ENCODE measurements at places on chromosomes 5 and 9. TPM values are rescaled to one million over a fixed set of nuclear protein-coding genes. Genes with fewer than 3 reads are reported as not detected.
A peak's percentile ranks its signal among the peaks of the same experiment; 100 is the strongest.

Gene JAKMIP2
- total RNA-seq = 6.1 TPM

GRCh38 chr9:123005964-123006363, 27.5 kb upstream of the GPR21 start:
- H3K4me1 ChIP-seq = no peaks in the 10 kb centered on the region
- H3K4me3 ChIP-seq = no peak overlapping the region
- peaks cover 7% of the 10 kb centered on the region for H3K36me3 ChIP-seq
- H3K27me3 ChIP-seq = no peaks in the 10 kb centered on the region

Gene PCDHGA3
- total RNA-seq = 0.15 TPM

GRCh38 chr9:82920154-82920553, 142.8 kb downstream of the RASEF start:
- no peak for DNase-seq
- H3K4me1 ChIP-seq = no peaks in the 10 kb centered on the region
- H3K36me3 ChIP-seq = no peaks in the 10 kb centered on the region
- no peak overlapping the region for H3K4me3 ChIP-seq

Gene PCA3
- total RNA-seq = not detected

Gene LCN6
- total RNA-seq = not detected

DNA sequence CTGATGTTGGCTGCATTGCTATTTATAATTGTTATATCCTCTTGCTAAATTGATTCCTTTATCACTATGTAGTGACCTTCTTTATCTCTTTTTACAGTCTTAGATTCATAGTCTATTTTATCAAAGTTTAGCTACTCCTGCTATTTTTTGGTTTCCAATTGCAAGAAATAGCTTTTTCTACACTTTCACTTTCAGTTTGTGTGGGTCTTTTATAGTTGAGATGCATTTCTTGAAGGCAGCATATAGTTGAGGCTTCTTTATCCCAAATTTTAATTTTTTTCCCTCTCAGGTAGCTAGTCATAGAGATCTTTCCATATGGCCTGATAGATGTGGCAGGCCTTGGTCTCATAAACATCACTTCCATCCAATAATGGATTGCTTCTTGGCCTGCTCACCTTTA, 228.5 kb downstream of the COMMD10 start:
- H3K27ac ChIP-seq = peak overlapping the region; percentile 57
- peaks cover 6% of the 10 kb centered on the region for H3K4me1 ChIP-seq
- H3K36me3 ChIP-seq = peaks cover 26% of the 10 kb centered on the region
- DNase-seq = no peak
- no peaks in the 10 kb centered on the region for H3K27me3 ChIP-seq
- peak overlapping the region; percentile 32 for H3K4me3 ChIP-seq

DNA sequence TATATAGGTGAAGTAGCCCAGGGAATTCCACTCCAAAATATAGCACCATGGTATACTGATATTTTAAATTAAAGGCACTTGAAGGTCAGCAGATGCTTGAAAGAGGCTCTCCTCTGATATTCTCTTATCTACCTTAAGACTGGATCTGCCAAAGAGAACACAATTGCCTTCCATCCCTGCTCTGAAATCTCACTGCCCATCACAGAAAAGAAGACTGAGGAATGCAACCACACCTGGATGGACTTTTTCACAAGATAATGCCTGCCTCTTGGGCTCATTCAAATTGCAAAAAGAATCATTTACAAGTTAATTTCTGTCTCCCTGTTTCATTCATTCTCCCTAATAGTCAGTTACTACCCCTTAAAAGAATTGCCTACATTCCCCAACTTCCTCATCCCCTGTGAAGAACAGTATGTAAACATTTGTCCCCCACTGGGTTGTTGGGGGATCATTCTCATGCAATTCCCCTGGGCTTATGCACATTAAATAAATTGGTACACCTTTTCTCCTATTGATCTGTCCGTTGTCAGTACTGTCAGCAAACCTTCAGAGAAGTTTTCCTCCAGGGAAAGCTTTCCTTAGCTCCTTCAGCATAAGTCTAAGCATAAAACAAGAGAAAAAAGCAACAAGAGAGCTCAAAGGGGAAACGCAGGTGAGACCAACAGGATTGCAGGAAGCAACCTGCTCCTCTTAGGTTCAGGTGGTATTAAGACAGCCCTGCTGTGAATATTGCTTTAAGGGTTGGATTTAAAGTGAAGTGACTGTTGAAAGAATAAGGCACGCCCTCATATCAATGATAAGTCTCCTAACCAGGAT, 171.4 kb upstream of the SLC30A5 start:
- no peak for DNase-seq
- H3K4me3 ChIP-seq = no peak overlapping the region
- H3K27me3 ChIP-seq = peaks cover 2% of the 10 kb centered on the region
- H3K36me3 ChIP-seq = no peaks in the 10 kb centered on the region
- no peaks in the 10 kb centered on the region for H3K4me1 ChIP-seq
- H3K27ac ChIP-seq = no peak overlapping the region

GRCh38 chr5:168734620-168735300, 155.6 kb upstream of the PANK3 start:
- peak; percentile 31 for DNase-seq
- H3K4me3 ChIP-seq = no peak overlapping the region
- H3K27me3 ChIP-seq = peaks cover 15% of the 10 kb centered on the region
- no peaks in the 10 kb centered on the region for H3K36me3 ChIP-seq
- no peak overlapping the region for H3K27ac ChIP-seq

GRCh38 chr9:99030092-99030511, 74.8 kb upstream of the TGFBR1 start:
- H3K27me3 ChIP-seq = no peaks in the 10 kb centered on the region
- H3K4me1 ChIP-seq = peaks cover 34% of the 10 kb centered on the region
- no peak overlapping the region for H3K4me3 ChIP-seq
- no peak overlapping the region for H3K27ac ChIP-seq
- H3K36me3 ChIP-seq = peaks cover 2% of the 10 kb centered on the region
- no peak for DNase-seq

GRCh38 chr9:88936132-88936531, 55.1 kb upstream of the S1PR3 start:
- no peak overlapping the region for H3K4me3 ChIP-seq
- peaks cover 13% of the 10 kb centered on the region for H3K27me3 ChIP-seq
- H3K4me1 ChIP-seq = no peaks in the 10 kb centered on the region
- DNase-seq = no peak
- no peak overlapping the region for H3K27ac ChIP-seq

- H3K36me3 ChIP-seq = no peaks in the 10 kb centered on the region
- peak; percentile 46 for DNase-seq
- H3K4me1 ChIP-seq = peaks cover 11% of the 10 kb centered on the region
- peaks cover 45% of the 10 kb centered on the region for H3K27me3 ChIP-seq
- H3K27ac ChIP-seq = no peak overlapping the region
Measured at GRCh38 chr9:89923961-89924504, 319.2 kb downstream of the GADD45G start.

Gene CFAP157
- total RNA-seq = not detected
